ENCODE measurements at places on chromosomes 16 and 17.
A peak's percentile ranks its signal among the peaks of the same experiment; 100 is the strongest.

DNA sequence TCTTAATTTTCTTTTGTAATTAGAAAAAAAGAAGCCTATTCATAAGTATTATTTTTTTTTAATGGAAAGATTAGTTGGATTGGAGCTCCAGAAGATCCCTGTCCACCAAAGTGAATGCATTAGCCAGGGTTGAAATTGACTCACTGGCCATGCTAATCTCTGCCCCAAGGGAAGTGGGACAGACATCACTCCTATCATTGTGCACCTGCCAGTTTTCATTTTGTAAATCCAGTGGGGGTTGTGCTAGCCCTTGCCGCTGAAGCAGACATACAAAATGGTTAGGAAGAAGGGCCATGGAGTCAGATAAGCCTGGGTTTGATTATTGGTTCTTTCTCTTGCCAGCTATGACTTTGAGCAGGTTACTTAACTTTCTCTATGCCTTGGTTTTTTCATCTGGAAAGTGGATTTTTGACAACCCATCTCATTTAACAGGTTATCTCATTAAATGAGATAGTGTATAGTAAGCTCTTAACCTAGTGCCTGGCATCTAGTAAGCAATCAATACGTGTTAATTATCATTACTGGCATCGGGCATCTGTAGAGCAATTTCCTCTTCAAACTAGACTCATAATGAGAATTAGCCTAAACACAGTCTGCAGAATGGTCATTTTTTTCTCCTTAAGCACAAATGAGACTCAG lies 216.9 kb downstream of the IRX3 start:
- H3K4me3 ChIP-seq: no peak overlapping the region
- peaks cover 36% of the 10 kb centered on the region for H3K4me1 ChIP-seq
- no peak overlapping the region for H3K27ac ChIP-seq
- H3K36me3 ChIP-seq: no peaks in the 10 kb centered on the region
- no peak for DNase-seq

DNA sequence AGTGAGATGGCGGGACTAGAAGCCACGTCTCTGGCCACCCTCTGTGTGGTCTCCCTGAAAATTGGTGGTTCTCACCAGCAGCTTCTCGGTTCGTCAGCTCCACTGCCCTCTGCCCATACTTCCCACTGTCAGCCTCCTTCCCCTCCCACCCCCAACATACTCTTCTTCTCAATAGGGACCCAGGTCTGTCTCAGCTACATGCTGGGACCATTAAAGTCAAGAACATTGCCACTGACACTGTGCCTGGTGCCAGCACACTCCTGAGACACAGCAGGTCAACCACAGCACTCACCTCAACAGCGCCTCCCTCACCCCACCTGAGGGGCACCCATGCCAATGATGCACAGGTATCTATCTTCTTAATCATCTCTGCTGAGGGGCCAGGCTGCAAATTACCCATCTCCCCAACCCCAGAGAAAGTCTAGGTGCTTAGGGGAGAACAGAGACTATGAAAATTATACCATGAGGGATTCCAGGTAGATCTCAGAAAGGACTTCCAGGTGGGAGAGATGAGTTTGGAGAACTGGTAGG lies 1.3 kb downstream of the PLXDC1 start:
- H3K27ac ChIP-seq: no peak overlapping the region
- peaks cover 43% of the 10 kb centered on the region for H3K27me3 ChIP-seq
- peaks cover 16% of the 10 kb centered on the region for H3K4me1 ChIP-seq
- no peak for DNase-seq
- 0 out of 2 replicates have a peak, but pooled peaks cover 2% of the 10 kb centered on the region for H3K36me3 ChIP-seq
- peak overlapping the region; percentile 78 for H3K4me3 ChIP-seq

DNA sequence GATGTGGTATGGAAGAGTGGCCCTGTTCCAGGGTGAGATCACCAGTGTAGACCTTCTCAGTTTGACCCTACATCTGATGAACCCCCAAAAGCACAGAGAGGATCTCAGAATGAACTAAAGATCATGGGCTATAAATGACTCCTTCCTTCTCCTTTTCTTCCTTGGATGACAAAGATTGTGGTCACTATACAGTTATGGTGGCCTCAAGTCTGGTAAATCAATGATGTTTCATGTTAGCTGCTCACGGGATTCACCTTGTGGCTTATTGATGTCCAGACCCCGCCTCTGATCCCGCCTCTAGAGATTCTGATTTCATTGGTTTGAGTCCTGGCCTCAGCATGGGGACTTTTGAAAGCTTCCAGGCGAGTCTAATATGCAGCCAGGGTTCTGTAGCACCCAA lies 112.2 kb downstream of the PITPNC1 start:
- no peak for DNase-seq
- H3K27me3 ChIP-seq: no peaks in the 10 kb centered on the region
- H3K4me1 ChIP-seq: peaks cover 60% of the 10 kb centered on the region
- H3K36me3 ChIP-seq: peaks cover 7% of the 10 kb centered on the region
- no peak overlapping the region for H3K4me3 ChIP-seq
- H3K27ac ChIP-seq: no peak overlapping the region

DNA sequence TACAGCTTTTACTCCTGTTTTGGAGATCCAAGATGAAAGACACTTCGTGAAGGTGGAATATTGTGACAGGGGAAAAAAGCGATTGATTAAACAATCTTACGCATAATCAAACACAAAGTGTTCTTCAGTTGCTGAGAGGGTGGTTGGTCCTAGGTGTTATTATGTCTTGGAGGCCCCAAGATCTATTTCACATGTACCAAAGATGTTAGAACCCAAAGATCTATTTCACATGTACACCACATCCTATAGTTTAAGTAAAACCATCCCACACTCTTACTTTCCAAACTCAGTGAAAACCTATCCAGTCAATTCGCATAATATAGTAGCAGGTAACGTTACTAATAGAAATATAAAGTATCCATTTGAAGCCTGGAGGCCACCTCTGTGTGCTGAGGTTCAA lies 242.6 kb upstream of the MAF start:
- no peak overlapping the region for H3K4me3 ChIP-seq
- no peak overlapping the region for H3K27ac ChIP-seq
- no peaks in the 10 kb centered on the region for H3K4me1 ChIP-seq
- DNase-seq: no peak
- no peaks in the 10 kb centered on the region for H3K27me3 ChIP-seq
- H3K36me3 ChIP-seq: no peaks in the 10 kb centered on the region

All from WTC11 (cell line).